Neural progenitor cell (in vitro differentiated cells): ENCODE measurements at places on chromosomes 2 and 18. TPM values are rescaled to one million over a fixed set of nuclear protein-coding genes. Genes with fewer than 3 reads are reported as not detected.

ONECUT2 gene
- 0.06 and 0.15 TPM in 2 replicates for total RNA-seq

- no peak for DNase-seq
Measured at GRCh38 chr18:46152436-46152807, 48.2 kb downstream of the HAUS1 start.

GRCh38 chr2:62727876-62728566 is 22.5 kb downstream of the EHBP1 start:
- DNase-seq, result no peak

- peak; percentile 12 for DNase-seq
Measured at GRCh38 chr2:30301551-30301950, 70.2 kb downstream of the LBH start.

GRCh38 chr18:40307627-40308026 is 1647.4 kb upstream of the PIK3C3 start:
- no peak for DNase-seq
